Thymus (tissue), 14 donors: ENCODE measurements at places on chromosomes 2 and 18. TPM values are rescaled to one million over a fixed set of nuclear protein-coding genes. Genes with fewer than 3 reads are reported as not detected.

DNA sequence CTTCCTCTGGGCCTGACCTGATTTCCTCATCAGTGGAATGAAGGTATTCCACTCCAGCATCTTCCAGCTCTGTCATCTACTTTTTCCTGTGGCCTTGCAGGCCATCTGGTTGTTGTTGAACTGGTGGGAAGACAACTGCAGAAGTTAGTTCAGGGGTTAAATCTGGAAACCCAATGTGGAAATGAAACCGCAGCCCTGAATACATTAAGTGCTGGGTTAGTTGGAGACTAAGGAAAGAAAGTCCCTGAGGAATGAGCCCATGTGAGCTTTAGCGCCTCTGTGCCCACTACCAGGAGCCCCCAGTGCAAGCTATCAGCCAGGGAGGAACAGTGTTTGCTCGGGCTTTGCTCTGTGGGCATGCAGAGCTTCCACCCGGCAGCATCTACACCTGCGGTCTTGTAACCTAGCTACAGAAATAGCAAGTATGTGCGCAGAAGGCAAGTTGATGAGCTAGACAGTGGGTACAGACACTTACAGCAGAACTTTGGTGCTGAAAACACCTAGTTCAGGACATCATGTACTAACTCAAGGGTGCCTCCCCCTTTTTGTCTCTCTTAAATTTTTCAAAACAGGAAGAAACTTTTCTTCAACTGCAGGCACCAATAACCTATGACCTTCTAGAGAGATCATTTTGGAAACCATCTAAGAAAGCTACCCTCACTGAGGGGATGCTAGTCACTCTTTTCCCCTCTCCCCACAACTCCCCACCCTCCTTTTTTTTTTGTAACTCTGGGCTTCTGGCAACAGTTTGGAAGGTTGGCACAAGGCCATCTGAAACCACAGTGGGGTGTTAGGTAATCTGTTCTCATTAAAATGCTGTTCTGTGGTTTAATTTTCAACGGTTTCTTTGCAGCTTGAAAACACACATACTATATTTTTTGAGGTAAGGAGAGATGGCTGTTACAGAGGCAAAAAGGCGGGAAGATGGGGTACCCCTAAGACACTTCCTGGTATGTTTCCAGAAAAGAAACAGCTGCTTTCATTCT, 18.3 kb upstream of the CXCR4 start:
- H3K4me1 ChIP-seq: peaks cover 59% of the 10 kb centered on the region
- H3K36me3 ChIP-seq: no peaks in the 10 kb centered on the region
- H3K4me3 ChIP-seq: peak overlapping the region; percentile 5
- peak; percentile 94 for DNase-seq
- H3K27ac ChIP-seq: peak overlapping the region; percentile 95
- H3K27me3 ChIP-seq: no peaks in the 10 kb centered on the region

FEV gene
- not detected for total RNA-seq

STARD6 gene
- total RNA-seq: 0.09 TPM

DNA sequence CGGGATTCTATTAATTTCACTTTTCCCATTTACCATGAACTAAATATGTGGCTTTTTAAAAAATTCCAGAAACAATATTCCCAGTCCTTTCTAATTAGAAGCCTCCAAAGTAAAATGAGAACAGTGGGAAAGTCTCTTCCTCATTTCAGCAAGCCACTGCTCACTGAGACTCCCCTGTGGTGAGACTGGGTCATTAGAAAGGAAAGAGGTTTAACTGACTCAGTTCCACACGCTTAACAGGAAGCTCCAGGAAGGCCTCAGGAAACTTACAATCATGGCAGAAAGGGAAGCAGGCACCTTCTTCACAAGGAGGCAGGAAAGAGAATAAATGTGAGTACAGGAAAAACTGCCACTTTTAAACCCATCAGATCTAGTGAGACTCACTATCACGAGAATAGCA, 258.9 kb upstream of the CHAC2 start:
- DNase-seq: no peak
- H3K4me3 ChIP-seq: no peak overlapping the region
- no peak overlapping the region for H3K27ac ChIP-seq
- no peaks in the 10 kb centered on the region for H3K36me3 ChIP-seq

DNA sequence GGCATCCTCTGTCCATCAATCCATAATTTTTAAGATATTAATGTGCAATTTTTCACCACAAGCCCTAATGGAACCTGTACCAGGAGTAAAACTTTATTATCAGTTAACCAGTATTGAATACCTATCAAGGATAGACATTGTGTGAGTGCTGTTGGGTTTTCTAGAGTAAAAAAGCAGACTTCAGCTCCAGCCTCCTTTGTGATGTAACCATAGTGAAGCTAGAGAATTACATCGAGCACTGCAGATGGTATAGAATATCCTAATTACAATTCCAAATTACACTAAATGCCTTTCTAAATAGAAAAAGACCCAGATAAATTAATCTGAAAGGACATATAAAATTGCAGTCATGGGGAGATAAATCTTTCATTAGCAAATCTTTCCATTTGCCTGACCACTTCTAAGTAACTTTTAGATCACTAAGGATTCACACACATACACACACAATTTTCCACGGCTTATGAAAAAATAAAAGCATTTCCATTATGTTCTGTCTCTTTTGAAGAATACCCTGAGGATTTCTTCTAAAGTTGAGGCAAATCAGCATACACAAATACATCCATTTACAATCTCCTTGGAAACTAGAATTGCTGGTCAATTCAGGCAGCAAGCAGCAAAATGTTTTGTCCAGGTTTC, 117.1 kb upstream of the TANK start:
- no peaks in the 10 kb centered on the region for H3K36me3 ChIP-seq
- no peak for DNase-seq
